ENCODE measurements at places on chromosomes 7 and 10. TPM values are rescaled to one million over a fixed set of nuclear protein-coding genes. Genes with fewer than 3 reads are reported as not detected.

Gene SLC13A1
- total RNA-seq: not detected

DNA sequence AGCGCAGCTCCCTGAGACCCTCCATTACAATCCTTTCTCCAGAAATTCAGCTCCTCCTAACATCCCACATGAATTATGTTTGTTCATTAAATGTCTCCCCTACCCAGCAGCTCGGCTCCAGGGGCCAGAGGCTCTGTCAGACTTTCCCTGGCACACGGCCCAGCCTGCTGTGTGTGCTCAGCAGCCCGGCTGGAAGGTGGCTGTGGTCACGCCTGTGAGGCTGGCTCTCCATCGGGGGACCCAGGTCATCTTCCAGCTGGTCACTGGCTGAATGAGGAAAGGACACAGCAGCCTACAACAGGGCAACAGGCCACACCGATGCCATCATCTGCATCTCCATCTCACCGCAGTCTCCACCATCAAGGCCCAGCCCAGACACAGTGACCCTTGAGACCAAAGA lies 219.8 kb downstream of the MAD1L1 start:
- H3K4me3 ChIP-seq: no peak overlapping the region
- H3K36me3 ChIP-seq: no peaks in the 10 kb centered on the region
- H3K4me1 ChIP-seq: no peaks in the 10 kb centered on the region
- no peak for DNase-seq
- no peak overlapping the region for H3K27ac ChIP-seq

Gene INTS15
- 63.0 TPM for total RNA-seq

Gene VAX1
- not detected for total RNA-seq

- H3K4me1 ChIP-seq: no peaks in the 10 kb centered on the region
- no peak overlapping the region for H3K4me3 ChIP-seq
- H3K27me3 ChIP-seq: no peaks in the 10 kb centered on the region
- H3K36me3 ChIP-seq: no peaks in the 10 kb centered on the region
- no peak for DNase-seq
Observed at GRCh38 chr7:15554744-15555143, 7.1 kb downstream of the AGMO start.

GRCh38 chr7:8751557-8752231 lies 318.3 kb downstream of the NXPH1 start:
- no peaks in the 10 kb centered on the region for H3K4me1 ChIP-seq
- no peaks in the 10 kb centered on the region for H3K36me3 ChIP-seq
- H3K27me3 ChIP-seq: no peaks in the 10 kb centered on the region
- DNase-seq: no peak
- H3K4me3 ChIP-seq: no peak overlapping the region
